OCI-LY7 (cell line): ENCODE measurements at places on chromosomes 2 and 18. TPM values are rescaled to one million over a fixed set of nuclear protein-coding genes. Genes with fewer than 3 reads are reported as not detected.

CNRIP1 gene
- not detected in 2 replicates for total RNA-seq

DNA sequence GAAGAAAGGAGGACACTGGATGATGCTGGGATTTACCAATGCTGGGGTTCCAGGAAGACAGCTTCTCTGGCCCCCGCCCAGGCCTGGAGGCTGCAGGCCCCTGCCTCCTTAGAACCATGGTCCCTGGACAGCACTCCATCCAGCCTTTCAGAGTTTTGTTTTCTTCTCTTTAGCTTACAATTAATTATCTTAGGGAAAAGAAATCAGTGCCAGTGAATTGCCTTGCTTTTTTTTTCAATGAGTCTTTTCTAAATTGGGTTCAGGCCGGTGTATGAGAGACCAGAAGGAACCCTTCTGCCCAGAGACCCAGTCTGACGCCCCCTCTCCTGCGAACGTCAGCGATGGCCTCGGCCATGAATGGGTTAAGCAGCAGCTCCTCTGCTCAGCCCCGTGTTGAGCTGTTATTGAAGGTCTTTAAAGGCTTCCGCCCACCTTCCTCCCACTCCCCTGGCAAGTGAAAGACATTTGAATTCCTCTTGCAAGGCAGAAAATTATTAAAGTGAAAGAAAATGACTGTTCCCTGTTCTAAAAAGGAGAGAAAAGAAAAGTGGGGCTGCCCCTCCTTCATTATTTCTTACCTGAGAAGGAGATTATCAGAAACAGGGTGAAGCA lies 65.7 kb upstream of the CHMP1B start:
- no peak for DNase-seq

- DNase-seq = no peak
Measured at GRCh38 chr2:239316562-239317465, 84.0 kb downstream of the HDAC4 start.

GRCh38 chr2:217973008-217973787 lies 29.6 kb downstream of the TNS1 start:
- no peak for DNase-seq

GTF3C2 gene
- 70.3 and 77.7 TPM in 2 replicates for total RNA-seq

- DNase-seq = no peak
Measured at GRCh38 chr2:47720559-47720958, 62.4 kb upstream of the MSH6 start.

DNA sequence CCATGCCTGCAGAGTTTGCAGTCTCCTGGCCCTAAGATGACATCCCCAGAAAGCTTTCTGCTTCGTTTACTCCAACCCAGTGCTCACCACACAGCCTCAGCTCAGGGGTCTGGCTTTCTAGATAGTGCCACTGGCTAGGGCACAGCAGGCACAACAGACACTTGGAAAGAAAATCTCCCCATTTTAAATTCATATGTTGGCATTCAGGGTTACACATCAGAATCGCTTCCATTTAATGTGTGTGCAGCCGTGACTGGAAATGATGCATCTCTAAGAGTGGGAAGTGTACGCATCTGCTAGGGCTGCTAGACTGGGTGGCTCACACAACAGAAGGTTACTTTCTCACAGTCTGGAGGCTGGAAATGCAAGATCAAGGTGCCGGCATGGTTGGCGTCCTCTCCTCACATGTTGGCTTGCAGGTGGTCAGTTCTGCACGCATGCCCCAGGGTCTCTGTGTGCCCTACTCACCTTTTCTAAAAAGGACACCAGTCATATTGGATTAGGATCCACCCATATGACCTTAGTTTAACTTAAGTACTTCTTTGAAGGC lies 329.4 kb upstream of the RAB12 start:
- DNase-seq = no peak

CTLA4 gene
- not detected in 2 replicates for total RNA-seq

- DNase-seq = no peak
Measured at GRCh38 chr2:203869223-203870042, 1.9 kb downstream of the CTLA4 start.

RUFY4 gene
- total RNA-seq = not detected in 2 replicates

- DNase-seq = peak; percentile 74
Measured at GRCh38 chr18:3481696-3482210, 31.8 kb downstream of the TGIF1 start.

- no peak for DNase-seq
Measured at GRCh38 chr2:73339201-73339600, 45.9 kb upstream of the EGR4 start.

DNA sequence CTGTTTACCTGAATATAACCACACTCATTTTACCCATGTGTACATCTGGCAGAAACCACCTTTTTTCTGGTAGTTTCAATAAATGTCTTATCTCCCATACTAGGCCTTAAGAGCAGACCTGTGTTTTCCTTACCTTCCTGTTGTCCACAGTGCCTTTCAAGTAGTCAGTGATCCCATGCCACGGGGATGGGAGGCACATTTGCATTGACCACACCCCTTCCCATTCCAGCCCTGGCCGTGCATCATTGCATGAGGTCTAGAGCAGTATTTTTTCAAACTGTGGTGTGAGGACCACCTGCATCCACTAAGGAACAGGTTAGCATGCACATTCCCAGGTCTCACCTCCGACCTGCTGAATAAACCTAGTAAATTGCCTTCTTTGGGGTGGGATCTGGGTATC lies 165.2 kb upstream of the FOSL2 start:
- DNase-seq = no peak

CAPN13 gene
- total RNA-seq = not detected in 2 replicates

DNA sequence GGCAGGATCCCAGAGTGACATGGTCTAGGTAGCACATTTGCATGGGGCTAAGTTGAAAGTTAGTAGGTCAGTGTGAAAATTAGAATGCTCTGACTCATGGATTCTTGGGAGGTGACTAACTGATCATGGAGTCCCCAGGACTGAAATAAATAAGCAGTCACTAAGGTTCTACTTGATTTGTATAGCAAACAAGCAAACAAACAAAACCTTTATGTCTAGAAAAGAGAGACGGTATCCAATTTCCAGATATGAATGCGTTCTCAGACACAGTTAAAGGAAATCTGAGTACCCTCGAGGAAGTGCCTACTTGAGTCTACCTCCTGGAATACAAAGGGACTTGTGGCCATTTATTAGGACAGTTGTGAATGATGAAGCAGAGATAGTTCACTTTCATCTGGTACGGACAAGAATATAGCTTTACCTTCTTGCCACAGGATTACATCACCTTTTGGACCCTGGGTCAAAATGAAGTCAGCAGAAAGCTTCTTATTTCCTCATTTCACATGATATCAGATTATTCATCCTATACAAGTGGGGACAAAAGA lies 54.3 kb upstream of the AGPS start:
- no peak for DNase-seq

DNA sequence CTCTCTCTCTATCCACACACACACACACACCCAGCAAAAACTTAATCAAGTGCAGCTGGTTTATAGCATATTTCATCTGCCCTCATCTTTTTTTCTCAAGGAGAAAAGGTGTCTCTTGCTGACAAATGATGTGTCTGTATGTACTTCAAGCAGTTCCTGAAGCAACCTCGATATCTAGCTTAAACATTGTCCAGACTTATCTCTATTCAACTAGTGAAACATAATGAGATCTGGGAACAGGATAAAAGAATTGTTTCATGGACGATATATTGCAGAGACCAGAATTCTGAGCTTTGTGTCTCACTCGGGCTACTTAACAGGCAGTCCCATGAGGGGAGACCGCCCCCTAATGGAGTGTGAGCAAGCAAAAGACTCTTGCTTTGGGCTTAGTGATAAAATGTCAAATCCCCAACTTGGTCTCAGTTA lies 929.2 kb upstream of the SOX11 start:
- peak; percentile 55 for DNase-seq

DNA sequence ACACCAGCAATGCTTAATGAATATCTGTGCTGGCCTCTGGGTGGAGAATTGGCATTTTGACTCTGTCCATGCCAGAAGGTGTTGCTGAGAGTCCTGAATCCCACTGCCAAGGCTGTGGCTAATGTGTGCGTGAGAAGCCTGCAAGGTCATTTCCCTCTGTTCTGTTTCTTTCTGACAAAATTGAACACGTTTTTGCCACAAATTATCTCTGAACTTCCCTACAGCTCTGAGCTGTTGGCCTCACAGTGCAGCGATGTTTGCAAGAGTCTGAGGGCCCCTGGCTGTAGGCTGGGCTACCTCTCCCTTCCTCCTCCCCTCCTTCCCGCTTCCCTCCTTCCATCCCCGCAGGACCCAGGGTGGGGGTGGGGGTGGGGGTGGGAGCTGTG lies 154.1 kb upstream of the HS6ST1 start:
- DNase-seq = no peak

SLC39A6 gene
- 11.2 and 13.7 TPM in 2 replicates for total RNA-seq

DNA sequence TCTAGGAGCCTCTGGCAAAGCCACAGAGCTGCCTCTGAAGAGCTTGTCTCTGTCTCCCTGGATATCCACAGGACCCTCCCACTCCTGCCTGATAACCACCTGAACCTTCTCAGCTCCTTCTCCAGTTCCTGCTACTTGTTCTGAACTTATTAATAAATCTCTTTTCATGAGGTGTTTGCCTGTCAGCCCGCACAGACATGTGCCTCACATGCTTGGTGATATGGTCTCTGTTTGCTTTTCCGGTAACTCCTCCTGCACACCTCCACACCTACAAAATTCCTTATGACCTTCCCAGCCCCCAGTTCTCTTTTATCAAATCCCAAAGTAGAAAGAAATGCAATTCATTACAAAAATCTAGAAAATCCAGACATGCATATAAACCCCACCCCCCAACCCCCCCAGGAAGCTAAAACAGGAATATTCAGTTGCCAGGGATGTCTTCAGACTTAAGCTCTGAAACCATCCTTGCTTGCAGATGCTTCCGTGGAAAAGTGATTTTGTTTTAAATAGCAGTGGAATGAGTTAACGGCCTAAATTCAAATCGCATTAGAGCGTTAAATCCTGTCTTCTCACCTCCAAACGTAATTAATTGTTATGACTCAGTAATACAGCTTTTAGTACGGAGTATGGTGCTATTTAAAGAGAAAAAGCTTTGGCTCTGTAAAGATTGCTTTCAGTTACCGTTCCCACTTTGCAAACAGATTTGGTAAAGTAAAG lies 2.1 kb upstream of the PID1 start:
- no peak for DNase-seq

SCN7A gene
- total RNA-seq = not detected in 2 replicates

RESP18 gene
- not detected in 2 replicates for total RNA-seq

DNA sequence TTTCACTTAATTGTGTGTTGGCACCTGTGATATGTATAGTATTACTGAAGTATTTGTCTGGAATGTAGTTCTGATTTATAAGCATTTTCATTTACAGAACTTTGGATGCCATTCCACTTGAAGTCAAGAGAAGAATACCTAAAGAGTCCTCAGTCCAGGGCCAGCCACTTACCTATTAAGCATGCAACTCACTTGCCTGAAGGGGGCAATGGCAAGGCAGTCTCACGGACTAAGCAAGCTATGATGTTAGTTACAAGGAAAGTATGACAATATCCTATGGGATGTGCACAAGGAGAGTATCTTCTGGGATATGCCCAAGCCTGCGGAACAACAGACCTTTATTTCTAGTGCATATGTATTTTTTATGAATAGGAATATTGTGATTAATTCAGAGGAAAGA lies 369.4 kb upstream of the GCFC2 start:
- no peak for DNase-seq

GRCh38 chr18:77057006-77057395 lies 75.6 kb downstream of the MBP start:
- DNase-seq = no peak

LIMS3 gene
- total RNA-seq = 1.9 and 2.1 TPM in 2 replicates

GRCh38 chr18:30920757-30921156 lies 121.8 kb downstream of the DSC3 start:
- no peak for DNase-seq

GRCh38 chr2:230737300-230737699 lies 24.7 kb downstream of the CAB39 start:
- DNase-seq = peak; percentile 41

DNA sequence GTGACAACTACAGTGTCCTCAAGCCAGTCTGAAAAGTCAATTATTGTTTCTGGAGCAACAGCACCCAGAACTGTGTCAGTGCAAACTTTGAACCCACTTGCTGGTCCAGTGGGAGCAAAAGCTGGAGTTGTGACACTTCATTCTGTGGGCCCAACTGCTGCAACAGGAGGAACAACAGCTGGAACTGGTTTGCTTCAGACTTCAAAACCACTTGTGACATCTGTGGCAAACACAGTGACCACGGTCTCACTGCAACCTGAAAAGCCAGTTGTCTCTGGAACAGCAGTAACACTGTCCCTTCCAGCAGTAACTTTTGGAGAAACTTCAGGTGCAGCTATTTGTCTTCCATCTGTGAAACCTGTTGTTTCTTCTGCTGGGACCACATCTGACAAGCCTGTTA lies 59.8 kb downstream of the TAF4B start:
- no peak for DNase-seq

STPG4 gene
- total RNA-seq = 0.68 and 0.72 TPM in 2 replicates

DNA sequence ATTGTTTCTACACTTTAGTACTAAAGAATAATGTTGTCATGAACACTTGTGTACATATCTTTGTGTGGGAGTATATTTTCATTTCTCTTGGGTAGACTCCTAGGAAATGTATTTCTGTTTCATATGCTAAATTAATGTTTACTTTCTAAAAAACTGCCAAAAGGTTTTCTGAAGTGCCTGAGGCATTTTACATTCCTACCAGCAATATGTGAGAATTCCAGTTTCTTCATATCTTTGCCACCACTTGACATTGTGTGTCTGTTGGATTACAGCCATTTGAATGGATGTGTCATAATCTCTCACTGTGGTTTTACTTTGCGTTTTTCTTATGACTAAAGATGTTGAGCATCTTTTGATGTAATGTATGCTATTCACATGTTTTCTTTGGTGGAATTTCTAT lies 428.2 kb upstream of the KCNH7 start:
- no peak for DNase-seq

GRCh38 chr18:52995875-52996274 lies 655.9 kb downstream of the DCC start:
- no peak for DNase-seq

SLC30A3 gene
- total RNA-seq = 61.0 and 71.6 TPM in 2 replicates

CHRND gene
- not detected in 2 replicates for total RNA-seq

DNA sequence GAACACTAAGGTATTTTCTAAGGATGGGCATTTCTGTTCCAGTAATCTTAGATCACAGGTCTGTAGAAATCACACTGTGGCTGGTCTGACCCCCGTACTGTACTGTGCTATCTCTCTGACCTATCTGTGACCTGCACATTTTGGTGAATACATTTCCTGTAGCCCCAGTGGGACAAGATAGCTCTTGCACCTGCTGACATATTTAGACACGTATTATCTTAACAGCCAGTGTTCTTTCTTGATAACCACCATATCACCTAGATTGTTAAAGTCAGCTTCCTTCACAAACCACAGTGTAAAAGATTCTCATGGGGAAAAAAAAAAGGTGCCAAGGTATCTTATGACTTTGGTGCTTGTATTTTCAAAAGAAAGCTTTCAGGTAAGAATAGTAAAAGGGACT lies 39.8 kb upstream of the TMEM247 start:
- no peak for DNase-seq

POTEE gene
- 0.28 and 0.34 TPM in 2 replicates for total RNA-seq
